ENCODE measurements at places on chromosomes 3 and 15.

GRCh38 chr15:49435174-49435573, 12.1 kb downstream of the FGF7 start:
- DNase-seq = no peak

- DNase-seq = no peak
Measured at GRCh38 chr3:67437789-67438188, 216.6 kb downstream of the SUCLG2 start.

GRCh38 chr15:70778258-70779076, 15.1 kb upstream of the UACA start:
- DNase-seq = no peak

DNA sequence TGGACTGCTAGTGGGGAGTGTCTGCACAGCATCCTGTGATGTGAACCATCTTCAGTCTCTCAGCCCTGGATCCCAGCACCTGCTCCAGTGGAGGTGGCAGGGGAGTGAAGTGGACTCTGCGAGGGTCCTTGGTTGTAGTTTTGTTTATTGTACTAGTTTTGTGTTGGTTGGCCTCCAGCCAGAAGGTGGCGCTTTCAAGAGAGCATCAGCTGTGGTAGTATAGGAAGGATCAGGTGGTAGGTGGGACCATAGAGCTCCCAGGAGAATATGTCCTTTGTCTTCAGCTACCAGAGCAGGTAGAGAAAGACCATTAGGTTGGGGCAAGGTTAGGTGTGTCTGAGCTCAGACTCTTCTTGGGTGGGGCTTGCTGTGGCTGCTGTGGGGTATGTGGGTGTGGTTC, 20.9 kb downstream of the NEK11 start:
- DNase-seq = no peak

GRCh38 chr3:11154953-11155325, 646 bp downstream of the HRH1 start:
- peak; percentile 20 for DNase-seq

DNA sequence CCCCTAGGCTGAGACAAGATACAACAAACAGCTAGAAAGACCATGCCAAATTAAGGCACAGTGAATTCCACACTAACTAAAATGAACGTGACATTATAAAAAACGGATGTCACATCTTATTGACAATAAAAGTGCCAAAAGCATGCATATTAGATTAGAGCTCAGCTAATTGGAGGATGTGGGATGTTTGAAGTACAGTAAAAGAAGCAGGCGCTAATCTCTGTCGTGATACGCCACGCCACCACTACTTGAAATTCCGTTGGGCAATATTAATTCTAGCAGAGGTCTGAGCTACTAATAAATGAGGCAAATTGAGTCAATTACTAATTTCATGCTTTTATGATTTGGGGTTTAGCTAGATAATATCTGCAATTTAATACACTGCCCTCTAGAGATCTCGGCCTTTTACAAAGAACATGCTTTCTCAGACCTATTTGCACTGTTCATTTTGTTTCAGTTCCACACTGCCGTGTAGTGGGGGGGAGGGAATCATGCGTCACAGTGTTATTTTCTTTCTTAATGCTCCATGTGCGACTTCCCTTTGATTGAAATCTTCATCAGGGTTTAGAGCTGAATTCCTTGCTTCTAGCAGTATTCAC, 52.9 kb upstream of the ROBO2 start:
- no peak for DNase-seq

GRCh38 chr3:130669740-130670139, 76.9 kb downstream of the PIK3R4 start:
- no peak for DNase-seq

DNA sequence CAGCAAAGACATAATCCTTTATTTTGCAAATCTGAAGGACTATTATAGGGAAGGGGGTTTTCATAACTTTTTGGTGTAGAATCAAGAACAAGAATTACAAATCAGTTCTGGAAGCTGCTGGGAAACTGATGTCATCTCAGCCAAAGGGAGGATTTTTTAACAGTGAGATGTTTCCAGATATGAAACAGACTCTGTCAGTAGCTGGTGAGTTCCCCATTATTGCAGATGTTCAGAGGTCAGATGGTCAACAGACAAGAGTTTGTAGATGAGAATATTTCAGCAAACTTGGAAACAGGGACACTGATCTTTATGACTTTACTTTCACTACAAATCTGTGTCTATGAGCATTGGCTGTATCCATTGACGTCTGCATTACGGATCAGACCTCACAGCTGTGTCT, 71.9 kb upstream of the LPP start:
- DNase-seq = no peak

DNA sequence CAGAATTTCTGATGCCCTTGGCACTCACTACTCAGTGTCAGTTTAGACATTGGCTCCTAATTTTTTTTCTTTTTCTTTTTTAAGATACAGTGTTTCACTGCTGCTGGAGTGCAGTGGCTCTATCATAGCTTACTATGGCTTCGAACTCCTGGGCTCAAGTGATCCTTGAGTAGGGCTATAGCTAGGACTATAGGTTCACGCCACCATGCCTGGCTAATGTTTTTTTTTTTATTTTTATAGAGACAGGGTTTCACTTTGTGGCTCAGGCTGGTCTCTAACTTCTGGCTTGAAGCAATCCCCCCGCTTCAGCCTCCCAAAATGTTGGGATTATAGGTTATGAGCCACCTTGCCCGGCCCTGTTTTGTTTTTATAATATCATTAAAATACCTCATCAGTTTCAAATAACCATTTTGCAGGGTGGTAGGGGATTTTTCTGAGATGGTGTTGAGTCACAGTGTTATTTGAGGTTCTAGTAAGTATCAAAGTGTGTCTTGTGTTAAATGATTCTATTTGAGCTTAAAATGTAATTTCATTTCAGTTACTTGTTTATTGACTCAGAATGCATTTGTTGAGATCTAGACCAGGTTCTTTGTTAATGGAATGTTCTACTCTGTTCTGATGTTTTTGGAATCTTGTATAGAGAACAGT, 7.0 kb downstream of the FNDC3B start:
- no peak for DNase-seq

DNA sequence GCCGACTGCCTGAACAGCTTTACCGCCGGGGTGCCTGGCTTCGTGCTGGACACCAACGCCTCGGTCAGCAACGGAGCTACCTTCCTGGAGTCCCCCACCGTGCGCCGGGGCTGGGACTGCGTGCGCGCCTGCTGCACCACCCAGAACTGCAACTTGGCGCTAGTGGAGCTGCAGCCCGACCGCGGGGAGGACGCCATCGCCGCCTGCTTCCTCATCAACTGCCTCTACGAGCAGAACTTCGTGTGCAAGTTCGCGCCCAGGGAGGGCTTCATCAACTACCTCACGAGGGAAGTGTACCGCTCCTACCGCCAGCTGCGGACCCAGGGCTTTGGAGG, 815 bp downstream of the SPINT1 start:
- no peak for DNase-seq

DNA sequence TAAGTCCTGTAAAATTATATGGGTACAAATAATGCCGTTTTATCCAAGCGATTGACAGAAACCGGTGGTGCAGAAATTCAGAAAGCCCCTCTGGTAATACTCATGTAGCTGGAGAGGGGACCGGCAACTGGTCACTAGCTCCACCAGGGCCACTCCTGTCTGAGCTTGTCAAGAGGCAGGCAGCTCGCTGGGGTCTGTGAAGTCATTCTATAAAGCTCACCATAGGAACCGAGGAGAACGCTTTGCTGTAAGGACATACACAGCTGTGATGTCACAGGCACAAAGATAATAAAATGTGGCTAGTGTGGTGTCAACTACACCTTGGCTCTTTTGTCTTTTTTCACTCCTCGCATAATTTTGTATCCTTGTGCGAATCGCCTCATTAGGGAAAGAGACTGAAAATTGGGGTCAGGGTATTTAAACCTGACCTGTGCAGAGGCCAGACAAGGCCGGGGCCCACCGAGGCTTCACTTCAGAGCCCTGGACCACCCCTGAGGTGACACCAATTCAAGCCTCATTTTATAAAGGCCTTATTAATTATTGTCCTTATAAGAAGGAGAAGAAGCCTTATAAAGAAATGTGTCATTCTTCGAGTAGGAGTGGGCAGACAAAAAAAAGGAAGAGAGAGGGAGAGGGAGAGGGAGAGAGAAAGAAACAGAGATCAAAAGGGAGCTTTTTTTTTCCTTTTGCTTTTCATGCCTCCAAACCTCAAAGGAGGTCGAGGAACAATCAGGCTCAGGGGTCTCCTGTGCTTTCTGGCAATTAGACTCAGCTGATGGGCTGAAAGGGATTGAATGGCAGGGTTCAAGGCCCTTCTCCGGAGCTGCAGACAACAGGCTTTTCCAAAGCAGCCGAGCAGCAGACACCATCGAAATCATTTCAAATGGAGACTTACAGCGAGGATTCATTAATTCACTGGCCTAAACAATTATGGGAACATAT, 813.3 kb upstream of the ARRDC4 start:
- no peak for DNase-seq

DNA sequence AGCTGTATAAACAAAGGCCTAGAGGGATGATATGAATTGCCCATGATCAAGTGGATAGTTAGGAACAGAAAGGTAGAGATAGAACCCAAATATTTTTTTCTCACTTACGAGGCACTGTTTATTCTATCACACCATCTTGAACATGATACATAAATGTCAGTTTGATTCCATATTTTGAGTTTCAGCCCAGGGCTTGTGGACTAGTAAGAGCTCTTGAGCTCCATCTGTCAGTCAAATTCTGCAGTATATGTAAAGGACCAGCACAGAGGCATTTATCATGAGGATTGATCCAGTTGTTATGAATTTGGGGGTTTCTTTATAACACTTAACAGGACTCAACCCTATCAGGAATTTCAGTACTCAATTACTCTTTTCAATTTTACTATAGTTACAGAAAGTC, 4.8 kb downstream of the SLC27A2 start:
- no peak for DNase-seq

GRCh38 chr3:122546151-122546550, 17.9 kb downstream of the PARP9 start:
- no peak for DNase-seq

DNA sequence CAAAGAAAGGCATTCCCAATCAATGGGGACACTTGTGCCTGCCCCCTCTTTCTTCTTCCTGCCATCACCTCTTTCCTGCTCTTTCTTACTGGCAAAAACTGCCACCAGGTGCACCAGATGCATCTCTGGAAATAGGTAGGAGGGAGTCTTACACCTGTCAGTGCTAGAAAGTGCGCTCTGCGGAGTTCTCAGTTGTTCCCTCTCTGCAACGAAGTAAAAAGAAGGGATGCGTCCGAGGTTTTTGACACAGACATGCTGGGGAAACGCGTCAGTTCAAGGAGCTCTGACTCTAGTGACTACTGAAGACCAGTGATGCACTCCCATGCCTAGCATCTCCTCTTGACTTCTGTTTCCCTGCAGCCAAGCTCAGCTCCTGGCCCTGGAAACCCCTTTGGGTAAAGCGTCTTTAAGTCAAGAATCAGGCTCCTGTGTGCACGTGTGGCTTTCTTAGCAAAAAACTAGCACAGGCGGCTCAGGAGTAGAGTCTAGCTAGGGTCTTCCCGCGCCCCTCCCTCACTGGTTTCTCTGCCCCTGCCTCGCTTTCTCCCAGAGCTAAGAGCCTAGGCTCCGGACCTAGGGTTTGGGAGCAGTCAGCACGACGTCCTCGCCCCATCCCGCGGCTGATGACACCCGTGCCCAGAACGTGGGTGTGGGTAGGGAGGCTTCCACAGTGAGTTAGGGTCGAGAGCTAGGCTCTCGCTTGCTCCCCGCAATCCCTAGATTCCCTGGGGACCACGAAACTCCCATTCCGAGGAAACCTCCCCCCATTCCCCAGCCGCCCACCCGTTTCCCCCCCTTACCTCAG, 564 bp upstream of the GRM7 start:
- DNase-seq = no peak

- no peak for DNase-seq
Measured at GRCh38 chr3:60064210-60065178, 1014.7 kb upstream of the CFAP20DC start.

Data from B cell (primary cell).